ENCODE measurements at places on chromosomes 2 and 18.

DNA sequence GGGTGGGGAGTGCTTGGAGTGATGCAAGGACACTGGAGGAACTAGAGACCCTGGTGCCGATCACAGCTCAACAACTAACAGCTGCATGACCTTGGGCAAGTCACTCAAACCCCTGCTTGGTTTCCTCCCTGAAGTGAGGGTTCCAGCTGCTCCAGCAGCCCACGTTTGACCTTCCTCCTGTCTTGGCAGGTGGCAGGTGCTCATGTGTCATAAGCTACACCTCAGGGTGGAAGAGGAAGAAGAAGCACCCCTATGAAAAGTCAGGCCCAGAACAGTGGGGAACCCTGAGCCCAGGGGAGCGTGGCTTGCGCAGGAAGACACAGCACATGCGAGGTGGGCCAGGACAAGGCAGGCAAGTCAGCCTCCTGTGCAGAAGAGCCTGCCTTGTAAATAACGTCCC is 42.4 kb downstream of the MRPL35 start:
- DNase-seq: no peak

GRCh38 chr2:84959095-84959565 is 11.8 kb upstream of the KCMF1 start:
- no peak for DNase-seq

DNA sequence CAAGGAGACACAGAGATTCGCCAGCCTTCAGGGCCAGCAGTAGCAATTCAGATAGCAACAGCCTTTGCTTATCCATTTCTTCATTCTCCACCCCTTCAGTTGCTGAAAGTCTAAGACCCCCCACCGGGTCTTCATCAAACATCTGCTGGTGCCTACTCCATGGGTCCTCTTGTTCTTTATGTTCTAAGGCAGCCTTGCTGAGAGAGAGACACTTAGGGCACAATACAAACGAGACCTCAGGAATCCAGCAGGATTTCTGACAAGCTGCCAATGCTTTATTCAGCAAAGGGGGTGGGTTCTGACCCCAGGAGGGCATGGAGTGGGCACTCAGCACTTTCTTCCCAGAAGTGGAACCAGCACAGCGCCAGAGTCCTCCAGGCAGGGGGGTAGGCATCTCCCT is 36.2 kb upstream of the CNGA3 start:
- no peak for DNase-seq

DNA sequence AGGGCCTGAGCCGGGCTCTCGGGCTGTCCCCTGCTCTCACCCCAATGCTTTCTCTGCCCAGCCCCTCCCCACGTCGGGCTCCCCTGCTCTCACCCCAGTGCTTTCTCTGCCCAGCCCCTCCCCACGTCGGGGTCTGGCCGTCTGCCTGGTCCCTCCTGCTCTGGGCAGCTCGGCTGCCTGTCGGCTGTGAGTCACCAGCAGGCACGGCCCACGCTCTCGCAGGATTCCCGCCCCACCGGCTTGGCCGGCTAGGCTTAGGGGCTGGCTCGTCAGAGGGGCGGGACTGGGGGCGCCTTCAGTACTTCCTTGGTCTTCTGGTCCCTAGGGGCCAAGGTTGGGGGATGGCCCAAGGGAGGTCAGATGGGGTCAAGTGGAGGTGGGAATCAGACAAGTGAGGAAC is 3.3 kb downstream of the BOK start:
- DNase-seq: no peak
